AG10803 (cell line): ENCODE measurements at places on chromosomes 12 and 14.
A peak's percentile ranks its signal among the peaks of the same experiment; 100 is the strongest.

DNA sequence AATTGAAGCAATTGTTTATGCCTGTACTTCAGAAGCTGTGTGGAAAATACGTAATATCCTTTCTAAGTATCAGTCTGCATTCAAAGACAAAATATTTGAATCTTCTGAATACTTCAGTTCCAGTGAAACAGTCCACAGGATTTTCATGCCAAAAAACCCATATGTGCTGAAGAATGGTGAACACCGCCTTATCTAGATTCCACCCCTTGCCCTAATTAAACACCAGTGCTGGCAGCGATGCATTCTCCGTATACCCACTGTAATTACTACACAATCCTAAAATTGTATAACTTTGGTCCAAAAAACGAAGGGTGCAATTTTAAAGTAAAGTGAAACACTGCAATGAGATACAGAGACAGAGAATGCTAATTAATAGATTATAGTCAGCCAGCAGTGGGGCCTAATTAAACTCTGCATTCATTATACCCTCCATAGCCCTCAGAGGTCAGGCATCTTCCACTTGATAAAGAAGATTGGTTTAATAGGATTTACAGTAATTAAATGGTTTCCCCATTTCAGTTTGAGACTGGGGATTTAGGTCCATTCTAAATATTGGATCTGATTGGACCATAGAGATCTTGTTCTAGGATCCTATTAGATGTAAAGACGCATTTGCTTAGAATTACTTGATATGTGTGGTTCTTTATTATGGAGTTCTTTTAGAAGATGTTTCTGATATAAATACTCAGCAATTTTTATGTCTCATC is 43.9 kb downstream of the ERC1 start:
- no peak for DNase-seq

DNA sequence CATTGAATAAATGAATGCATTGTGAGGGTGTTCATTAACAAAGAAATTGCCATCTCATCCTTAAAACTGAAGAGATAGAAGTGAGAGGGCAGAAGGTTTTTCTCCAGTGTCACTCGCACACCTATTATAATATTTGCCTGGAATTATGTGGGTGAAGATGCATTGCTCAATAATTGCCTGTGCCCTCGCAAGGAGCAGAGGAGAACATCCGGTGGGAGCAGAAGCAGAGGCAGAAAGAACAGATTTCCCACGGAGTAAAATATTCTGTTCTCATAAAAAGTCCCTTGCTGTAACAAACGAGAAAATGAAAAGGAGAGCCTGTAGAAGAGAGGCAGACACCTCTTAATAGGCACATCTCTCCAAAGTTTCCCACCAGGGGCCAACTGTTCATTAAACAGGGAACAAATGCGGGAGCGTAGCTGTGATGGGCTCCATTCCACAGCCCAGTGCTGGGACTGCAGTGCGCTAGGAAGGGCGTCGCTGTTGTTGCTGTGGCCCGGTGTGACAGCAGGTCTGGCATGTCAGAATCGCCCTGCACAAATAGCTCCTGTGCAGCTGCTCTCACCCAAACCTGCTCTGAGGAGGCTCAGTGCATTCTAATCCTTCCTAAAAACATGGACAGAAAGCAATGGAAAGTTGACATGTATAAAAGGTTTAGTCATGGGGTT is 359.8 kb downstream of the APAF1 start:
- no peak for DNase-seq

GRCh38 chr14:26286081-26286912 is 311.5 kb downstream of the NOVA1 start:
- DNase-seq, result no peak

- DNase-seq, result no peak
These were observed 51.6 kb upstream of the ABCC9 start for GRCh38 chr12:21992823-21993222.

- no peak for DNase-seq
These were observed 29.7 kb downstream of the CPNE8 start for GRCh38 chr12:38875586-38876228.

GRCh38 chr12:29562110-29562804 is 64.8 kb upstream of the OVCH1 start:
- no peak for DNase-seq

- DNase-seq, result no peak
These were observed 25.4 kb downstream of the DHRS2 start for GRCh38 chr14:23661542-23661941.

- no peak for DNase-seq
These were observed 6.8 kb downstream of the CPNE6 start for GRCh38 chr14:24078146-24078545.

DNA sequence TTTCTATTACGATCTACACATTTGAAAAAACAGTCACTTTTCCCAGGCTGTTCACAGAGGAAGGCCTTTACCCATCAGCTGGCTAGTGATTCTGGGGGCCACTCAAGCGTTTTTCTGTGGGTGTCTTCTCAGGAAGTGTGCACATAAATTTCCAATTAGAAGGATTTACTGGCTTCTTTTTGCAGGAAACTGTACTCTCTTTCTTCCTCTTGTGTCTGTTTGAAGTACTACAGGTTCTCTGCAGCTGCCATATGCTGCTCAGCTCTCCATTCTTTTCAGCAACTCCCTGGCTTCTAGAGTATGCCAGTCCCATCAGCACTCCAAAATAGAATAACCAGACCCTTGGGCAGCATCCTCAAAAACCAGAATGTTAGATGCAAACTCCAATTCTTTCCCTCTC is 110.4 kb upstream of the NAV3 start:
- DNase-seq, result no peak

- DNase-seq, result no peak
These were observed 81.9 kb downstream of the BMP4 start for GRCh38 chr14:53874704-53875103.

DNA sequence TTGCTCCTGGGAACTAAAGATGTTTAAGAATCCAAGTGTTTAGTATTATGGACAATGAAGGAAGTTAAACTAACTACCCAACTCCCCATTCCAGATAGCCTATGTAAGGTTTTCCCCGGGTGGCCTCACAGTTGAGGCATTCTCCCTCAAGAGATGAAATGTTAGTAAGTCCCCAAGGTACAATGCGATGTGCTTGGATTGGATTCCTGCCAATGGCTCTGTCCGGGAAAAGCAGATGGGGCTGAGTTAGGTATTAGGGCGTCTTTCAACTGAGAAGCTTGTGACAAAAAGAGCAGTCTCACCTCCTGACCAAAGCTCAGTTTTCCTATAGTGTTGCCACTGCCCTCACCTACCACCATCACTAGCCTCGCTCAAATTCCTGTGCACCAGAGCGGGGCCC is 64.8 kb upstream of the E2F7 start:
- peak; percentile 9 for DNase-seq

- no peak for DNase-seq
These were observed 23.6 kb upstream of the FAM181A start for GRCh38 chr14:93903342-93904184.

DNA sequence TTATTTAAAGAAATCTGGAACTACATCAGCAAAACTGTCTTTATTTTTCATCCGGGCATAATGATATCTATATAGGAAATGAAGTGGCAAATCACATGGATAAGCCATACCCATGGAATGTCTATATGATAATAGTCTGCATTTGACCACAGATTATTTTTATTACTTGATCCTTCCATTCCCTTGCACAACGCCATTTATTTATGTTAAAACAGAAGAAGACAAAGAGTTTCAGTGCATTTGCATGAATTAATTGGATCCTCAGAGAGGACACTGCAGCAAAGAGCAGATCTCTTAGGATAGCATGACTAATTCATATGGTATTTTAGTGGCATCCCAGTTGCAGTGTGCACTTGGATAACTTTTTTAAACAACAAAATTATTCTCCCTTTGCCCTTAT is 345.0 kb downstream of the CCDC91 start:
- DNase-seq, result peak; percentile 72

- no peak for DNase-seq
These were observed 1.9 kb upstream of the HAL start for GRCh38 chr12:95997911-95998510.

GRCh38 chr14:61568572-61569011 is 126.7 kb upstream of the HIF1A start:
- DNase-seq, result no peak

DNA sequence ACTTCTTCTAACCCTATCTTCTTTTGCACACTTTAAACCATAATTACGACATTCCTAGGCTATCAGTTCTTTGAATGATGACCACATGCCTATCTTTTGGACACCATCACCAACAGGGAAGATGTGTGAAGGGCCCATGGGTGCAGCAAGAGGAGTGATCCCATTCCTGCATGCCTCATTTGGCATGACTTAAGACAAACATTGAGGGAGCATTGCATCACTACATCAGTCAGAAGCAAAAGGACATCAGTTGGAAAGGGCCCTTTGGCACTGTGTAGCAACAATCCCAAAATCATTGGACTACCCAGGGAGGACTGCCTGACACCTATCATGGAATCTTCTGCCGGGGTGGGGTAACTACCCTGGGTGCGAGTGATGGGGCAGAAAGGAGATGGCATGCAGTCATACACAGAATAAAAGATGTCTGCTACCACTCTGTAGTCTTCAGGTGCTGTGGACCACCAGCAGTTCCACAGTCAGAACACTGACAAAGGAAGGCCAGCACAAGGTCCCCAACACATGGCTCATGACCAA is 10.7 kb upstream of the TMBIM6 start:
- peak; percentile 32 for DNase-seq

GRCh38 chr12:92539976-92540781 is 162.6 kb upstream of the PLEKHG7 start:
- no peak for DNase-seq

DNA sequence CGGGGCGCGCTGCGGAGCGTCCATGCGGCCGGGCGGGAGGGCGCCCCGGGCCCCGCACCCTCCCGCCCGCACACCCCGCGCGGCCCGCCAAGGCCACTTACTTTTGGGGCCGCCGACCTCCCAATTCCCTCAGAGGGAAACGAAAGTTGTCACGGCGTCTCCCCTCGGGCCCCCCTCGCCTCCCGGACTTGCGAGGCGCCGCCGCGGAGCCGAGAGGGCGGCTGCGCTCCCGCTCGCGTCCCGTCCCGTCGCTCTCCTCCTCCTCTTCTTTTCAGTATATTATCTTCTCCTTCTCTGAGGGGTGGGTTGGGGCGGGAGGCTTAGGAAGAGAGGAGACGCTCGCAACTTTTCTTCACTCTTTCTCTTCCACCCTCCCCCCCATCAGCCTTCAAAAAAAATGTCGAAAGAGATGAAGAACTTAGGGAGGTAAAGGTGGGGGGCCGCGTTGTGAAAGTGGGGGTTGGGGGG is 613 bp downstream of the DUSP16 start:
- DNase-seq, result peak; percentile 23

- peak; percentile 69 for DNase-seq
These were observed 335.1 kb downstream of the DUSP6 start for GRCh38 chr12:89016970-89017778.

DNA sequence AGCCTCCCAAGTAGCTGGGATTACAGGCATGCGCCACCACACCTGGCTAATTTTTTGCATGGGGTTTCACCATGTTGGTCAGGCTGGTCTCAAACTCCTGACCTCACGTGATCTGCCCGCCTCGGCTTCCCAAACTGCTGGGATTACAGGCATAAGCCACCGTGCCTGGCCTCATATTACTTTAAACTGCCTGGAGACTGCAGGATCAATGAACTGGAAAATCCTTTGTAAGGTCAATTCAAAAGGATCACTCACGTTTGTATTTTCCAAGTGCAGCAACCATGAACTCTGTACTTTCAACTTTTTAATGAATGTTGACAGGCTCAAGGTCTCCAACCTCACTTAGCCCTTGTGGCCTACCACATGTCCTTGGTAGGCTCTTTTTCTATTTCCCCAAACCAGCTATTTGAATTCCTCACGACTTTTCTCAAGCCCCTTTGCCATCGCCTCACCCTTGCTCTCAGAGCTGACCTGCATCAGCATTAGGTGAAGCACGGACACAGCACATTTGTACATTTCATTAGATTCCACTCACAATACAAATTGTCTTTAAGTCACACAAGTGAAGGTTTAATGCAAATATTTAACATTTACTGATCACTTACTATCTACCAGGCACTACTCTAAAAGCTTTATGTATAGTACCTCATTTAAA is 42.2 kb upstream of the GCH1 start:
- no peak for DNase-seq

GRCh38 chr12:78559416-78559815 is 305.2 kb upstream of the SYT1 start:
- DNase-seq, result peak; percentile 37

- no peak for DNase-seq
These were observed 1.7 kb downstream of the FITM1 start for GRCh38 chr14:24132061-24132685.

GRCh38 chr12:48070731-48071130 is 35.1 kb downstream of the SENP1 start:
- no peak for DNase-seq

DNA sequence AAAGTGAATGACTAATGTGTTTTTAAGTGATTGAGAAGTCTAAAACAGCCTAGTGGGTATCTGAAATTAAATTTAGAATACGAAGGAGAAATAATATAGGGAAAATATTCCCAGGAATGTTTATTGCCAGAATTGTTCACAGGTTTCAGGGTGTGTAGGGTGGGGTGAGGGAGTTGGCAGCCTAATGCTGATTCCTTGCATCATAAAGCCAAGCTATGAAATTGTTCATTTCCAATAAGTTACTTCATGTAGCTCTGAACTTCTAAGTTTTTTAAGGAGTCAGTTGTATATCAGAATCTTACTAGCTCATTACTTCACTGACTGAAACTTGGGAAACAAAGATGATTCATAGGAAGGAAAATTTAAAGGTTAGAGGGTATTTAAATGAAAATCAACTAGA is 56.4 kb downstream of the RAB35 start:
- DNase-seq, result no peak

- peak; percentile 6 for DNase-seq
These were observed 144.1 kb upstream of the PTPRQ start for GRCh38 chr12:80299976-80300375.

DNA sequence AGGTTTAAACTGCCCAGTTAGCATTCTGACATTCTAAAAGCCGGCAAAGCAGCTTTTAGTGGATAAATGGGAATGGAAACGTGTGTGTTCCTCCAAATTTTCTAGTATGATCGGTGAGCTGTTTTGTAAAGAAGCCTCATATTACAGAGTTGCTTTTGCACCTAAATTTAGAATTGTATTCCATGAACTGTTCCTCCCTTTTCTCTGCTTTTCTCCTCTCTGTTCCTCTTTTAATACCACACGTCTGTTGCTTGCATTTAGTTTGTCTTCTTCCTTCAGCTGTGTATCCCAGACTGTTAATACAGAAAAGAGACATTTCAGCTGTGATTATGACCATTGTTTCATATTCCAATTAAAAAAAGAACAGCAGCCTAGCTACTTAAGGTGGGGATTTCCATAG is 10.7 kb downstream of the DYRK2 start:
- no peak for DNase-seq

DNA sequence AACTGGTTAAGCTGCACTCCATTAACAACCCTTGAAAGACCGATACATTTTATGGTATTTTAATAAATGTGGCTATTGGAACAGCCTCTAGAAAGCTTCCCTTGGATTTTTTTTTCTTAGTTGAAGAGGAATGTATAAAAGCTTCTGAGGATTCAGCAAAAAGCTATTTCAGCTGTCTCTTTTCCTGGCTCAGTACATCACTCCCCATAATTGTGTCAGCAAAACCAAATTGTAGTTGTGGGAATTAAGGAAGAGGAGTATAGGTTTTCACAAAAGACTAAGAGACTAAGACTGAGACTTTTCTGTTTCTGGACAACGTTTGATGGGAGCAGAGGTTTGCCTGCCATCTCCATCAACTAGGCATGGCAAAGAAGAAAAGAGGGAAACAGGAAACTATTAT is 106.5 kb downstream of the C12orf50 start:
- no peak for DNase-seq

GRCh38 chr12:52023976-52024688 is 17.4 kb downstream of the TAMALIN start:
- no peak for DNase-seq
